Activated CD4-positive, alpha-beta T cell treated with anti-CD3 and anti-CD28 coated beads for 4 hours (primary cell): ENCODE measurements at places on chromosomes 6 and 20.
A peak's percentile ranks its signal among the peaks of the same experiment; 100 is the strongest.

DNA sequence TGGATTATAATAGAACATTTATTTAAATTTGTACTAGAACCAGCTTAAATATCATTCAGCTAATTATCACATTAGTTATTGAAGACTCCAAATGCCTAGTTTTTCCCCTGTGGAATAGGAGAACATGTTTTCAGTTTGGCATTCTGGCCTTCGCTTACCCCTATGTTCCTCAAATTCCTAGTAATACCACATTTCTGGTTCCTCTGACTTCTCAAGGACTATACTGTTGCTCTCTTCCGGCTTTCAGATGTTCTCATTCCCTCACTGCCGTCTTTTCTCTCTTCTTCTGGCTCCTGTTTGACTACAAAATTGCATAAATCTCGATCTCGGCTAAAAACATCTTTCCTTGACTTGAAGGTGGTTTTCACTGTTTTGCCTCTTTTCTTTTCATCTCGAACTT lies 71.8 kb upstream of the KHDRBS2 start:
- DNase-seq = no peak

DNA sequence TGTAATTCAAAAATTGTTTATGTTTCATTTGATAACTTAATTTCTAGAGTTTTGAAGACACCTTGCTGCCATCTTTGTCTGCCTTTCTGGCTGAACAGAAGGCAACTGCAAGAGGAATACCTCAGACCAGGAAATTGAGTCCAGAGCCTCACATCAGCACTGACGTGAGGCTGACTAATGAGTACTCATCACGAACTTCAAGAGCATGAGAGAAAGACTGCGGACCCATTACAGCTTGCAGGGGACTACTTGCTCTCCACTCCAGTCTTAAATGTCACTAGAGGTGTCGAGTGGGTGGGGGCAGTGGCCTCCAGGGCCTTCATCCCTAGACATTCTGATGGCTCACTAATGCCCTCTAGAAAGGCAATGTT lies 109.5 kb upstream of the SSTR4 start:
- DNase-seq = no peak

DNA sequence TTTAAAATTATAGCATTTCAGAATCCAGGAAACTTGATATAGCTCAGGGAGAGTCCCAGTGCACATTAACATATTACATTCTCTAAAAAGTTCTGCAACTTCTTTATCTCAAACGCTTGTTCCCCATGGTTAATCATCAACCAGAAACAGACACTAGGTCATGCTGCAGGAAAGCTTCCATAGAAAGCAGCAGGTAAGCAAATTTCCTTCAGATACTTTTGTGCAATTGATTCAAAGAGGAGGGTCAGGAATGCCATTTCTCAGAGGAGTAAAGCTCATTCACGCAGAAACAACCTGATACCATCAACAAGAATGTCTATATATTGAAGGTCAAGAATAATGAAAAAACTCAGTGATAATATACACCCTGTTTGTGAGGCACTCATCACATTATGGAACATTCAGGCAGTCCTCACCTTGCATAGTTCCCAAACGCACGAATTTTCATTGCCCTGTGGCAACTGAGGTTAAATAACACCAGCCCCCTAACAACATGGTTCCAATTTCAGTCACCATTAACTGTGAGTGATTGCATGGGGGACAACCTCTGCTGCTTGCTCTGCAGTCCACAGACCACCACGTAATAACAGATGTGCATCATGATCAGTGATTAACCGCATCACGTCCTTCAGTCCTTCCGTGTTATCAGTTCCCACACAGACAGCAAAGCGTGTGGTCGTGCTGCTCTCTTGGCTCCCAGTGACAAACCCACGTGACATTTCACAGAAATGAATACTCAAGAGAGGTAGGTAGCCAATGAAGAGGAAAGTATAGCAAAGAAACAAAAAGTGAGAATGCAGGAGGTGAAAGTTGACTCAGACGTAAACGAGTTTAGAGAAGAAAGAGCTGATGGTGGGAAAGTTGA lies 95.7 kb downstream of the LY86 start:
- no peak for DNase-seq

- DNase-seq = no peak
Measured at GRCh38 chr6:89518352-89519055, 85.6 kb downstream of the ANKRD6 start.

DNA sequence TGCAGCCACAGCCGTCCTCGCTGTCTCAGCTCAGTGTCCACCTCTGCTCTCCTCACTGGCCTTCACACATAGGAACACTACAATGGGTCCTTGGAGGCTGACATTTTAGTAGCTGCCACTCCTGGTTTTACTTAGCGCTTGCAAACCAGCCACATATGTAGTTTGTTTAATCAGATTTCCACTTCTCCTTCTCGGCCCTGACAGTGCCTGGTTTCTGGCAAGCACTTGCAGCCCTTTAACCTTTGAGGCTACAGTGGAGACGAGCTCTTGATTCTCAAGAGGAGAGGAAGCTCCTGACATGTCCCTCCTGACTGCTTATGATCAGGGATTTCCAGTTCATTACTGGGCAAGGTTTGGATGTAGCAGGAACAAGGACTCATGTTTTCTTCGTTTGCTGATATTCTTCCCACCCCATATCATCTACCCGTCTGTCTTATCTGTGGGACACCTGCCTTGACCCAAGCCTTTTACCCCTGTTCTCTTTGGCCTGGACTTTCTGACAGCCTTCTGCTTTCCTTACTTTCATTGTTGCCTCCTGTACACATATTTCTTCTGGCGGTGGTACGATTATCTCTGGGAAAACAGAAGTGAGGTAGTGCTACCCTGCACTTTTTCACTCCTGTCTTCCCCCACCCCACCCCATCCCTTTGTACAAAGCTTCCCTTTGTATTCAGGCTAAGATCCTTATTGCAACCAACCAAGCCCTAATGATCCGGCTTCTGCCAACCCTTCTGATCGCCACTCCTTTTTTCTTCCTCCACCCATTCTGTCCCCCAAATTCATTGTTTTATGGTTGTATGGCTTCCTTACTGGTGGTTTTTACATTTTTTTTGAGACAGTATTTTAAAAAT lies 31.2 kb downstream of the CEP43 start:
- DNase-seq = no peak

GRCh38 chr20:33858666-33859065 lies 47.5 kb downstream of the CHMP4B start:
- DNase-seq = no peak

- DNase-seq = no peak
Measured at GRCh38 chr6:25717866-25718740, 36.4 kb upstream of the SLC17A4 start.

GRCh38 chr20:37954190-37954589 lies 51.3 kb downstream of the VSTM2L start:
- DNase-seq = no peak

DNA sequence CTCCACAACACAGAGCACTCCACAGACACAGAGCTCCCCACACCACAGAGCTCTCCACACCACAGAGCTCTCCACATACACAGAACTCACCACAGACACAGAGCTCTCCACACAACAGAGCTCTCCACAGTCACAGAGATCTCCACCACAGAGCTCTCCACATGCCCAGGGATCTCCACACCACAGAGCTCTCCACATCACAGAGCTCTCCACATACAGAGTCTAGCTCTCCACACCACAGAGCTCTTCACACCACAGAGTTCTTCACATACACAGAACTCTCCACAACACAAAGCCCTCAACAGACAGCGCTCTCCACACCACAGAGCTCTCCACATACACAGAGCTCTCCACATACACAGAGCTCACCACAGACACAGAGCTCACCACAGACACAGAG lies 55.3 kb downstream of the ERMARD start:
- DNase-seq = no peak

GRCh38 chr6:86782328-86782727 lies 155.0 kb upstream of the HTR1E start:
- DNase-seq = no peak

GRCh38 chr6:105591053-105591452 lies 188.2 kb upstream of the PREP start:
- DNase-seq = peak; percentile 4

DNA sequence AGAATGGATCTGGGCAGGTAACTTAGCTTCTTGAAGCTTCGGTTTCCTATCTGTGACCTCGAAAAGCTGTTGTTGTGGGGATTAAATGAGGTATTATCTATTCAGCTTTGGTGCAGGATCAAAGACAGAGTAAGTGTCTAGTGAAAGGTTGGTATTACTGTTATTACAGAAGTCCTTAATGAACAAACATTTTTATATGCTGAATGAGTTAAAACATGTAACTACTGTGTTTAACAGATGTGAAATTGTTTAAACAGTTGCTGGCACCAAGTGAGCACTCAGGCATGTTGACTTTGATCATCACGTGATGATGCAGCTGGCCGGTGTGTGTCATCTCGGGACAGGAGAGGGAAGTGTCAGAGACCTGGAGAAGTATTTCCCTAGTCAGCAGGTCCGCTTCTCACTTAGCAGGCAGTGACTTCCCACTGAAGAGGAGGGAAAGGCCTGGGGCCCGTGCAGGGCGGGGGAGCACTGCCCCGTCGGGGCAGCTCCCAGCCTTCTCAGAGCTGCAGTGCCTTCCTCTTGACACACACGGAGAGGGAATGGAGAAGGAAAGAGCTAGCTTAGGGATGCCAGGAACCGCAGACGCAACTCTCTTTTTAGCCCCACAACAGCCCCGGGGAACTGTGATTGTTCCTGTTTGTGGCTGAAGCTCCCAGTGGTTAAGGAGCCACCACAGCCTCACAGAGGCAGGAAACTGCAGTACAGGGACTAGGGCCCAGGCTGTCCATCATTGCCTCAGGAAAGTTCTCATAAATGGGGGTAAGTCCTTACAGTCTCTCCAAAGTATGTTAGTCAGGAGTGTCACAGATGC lies 18.0 kb downstream of the TUBB2A start:
- no peak for DNase-seq

GRCh38 chr6:15401120-15401519 lies 155.3 kb downstream of the JARID2 start:
- no peak for DNase-seq

- DNase-seq = no peak
Measured at GRCh38 chr6:169398342-169399105, 144.9 kb upstream of the THBS2 start.

- DNase-seq = no peak
Measured at GRCh38 chr6:14977747-14978382, 268.0 kb upstream of the JARID2 start.

- no peak for DNase-seq
Measured at GRCh38 chr6:44428682-44429081, 41.2 kb downstream of the CDC5L start.

DNA sequence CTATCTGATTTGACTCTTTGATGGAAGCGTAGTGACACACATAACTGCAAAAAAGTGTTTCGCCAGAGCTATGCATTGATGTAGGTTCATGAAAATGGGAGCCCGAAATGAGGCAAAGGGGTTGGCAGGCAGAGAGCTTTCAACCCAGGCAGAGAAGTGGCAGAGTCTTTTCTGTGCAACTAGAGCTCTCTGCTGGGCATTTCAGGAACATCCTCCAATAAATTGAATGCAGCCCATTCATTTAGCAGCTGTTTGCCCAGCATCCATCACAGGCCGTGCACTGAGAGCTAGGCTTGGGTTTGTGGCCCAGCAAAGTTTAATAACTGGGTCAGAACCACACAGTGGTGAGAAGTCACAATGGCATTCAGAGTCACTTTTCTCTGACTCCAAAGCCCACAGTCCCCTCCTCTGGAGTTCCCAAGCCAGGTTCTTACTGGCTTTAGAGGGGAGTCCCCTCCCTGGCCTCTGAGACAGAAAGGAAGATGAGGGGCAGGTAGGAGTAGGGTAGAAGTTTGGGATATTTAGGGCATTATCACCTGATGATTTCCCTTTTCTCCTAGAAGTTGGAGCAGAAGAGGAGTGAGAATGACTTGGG lies 31.8 kb upstream of the ELMO2 start:
- DNase-seq = peak; percentile 12

DNA sequence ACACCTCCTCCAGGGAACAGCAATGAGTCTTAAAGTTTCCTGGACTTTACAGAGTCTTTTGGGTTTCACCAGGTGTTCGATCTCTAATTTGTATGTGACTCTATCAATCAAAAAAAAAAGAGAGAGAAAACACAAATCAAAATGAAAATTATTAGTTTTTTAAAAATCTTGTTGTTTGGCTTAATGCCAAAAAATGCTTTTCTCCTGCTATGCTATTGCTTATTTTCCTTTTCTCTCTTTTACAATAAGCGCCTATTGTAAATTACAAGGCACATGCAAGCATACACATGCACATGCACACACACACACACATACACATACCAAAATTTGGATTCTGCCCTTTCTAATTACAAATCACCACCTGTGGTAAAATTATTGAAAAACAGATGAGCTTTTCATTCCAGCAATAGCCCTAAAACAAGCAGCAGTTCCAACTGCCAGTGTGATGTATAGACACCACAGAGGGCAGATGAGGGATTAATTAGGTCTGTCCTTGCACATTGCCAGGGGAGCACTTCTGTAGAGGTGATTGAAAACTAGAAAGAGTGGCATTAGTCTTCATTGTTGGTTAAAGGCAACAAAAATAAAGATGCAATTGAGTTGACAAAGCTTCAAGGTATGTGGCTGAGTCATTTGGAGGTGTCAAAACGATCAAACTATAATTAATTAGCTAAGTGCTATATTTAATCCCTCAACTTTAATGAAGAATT lies 631.7 kb downstream of the TFAP2B start:
- no peak for DNase-seq

GRCh38 chr6:67361264-67361663 lies 1273.8 kb upstream of the ADGRB3 start:
- no peak for DNase-seq

DNA sequence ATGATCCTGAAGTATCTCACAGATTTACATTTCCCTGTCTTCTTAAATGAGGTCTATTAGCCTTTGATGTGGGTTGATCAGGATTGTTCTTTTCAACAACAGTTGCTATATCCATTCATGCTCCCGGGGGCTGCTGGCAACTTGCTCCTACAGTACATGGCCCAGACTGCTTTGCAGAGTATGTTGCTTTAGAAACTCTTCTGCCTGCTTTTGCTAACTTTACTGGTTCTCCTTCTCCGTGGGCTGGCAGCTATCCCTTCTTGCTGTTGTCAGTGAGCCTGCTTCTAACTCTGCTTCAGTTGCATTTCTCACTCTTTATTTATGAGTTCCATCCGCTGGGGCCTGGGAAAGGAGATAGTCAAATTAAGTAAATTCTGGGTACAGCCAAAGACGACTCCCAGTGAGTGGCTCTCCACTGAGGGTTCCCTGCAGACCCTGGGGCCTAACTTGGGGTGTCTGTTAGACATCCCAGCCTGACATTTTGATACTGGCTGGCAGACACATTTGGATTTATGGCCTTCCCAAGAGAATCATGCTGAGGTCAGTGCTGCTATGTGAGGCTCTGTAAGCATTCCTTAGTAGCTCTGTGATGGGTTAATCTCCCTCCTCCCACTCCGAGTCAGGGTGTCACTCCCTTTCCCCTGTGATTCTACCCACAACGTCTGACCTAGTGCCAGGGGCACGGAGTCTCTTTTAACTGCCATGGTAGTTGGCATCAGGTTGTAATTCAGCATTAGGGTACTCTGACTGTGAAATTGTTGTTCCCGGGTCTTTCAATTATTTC lies 73.6 kb downstream of the SLX4IP start:
- DNase-seq = no peak

- DNase-seq = no peak
Measured at GRCh38 chr6:111776236-111777221, 96.7 kb downstream of the FYN start.

GRCh38 chr20:1125277-1125676 lies 6.9 kb downstream of the PSMF1 start:
- no peak for DNase-seq
